ENCODE measurements at places on chromosomes 11 and 22.
A peak's percentile ranks its signal among the peaks of the same experiment; 100 is the strongest.

- DNase-seq, result no peak
Observed at GRCh38 chr11:29127461-29127860, 889.4 kb downstream of the KCNA4 start.

DNA sequence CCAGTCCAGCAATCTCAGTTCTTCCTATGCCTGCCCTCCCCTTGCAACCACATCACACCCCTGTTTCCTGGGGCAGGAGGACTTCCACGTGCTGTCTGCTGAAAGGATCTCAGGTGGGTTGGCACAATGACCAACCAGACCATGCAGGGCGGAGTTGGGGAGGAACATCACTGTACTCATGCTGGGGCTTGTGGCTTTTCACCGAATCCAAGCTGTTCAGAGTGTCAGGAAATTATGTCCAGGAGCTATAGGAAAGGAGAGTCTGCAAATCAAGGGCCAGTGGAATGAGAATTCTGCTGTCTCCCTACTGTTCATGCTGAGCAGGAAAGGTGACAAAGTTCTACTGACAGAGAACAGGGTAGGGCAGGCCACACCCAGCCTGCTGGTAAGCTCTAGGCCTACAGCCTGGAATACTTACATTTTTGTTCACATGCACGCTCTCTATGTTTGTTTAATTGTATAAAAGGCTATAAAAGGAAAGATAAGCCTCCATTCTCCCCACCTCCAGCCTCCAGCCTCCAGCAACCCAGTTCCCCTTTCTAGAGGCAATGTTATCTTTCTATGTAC is 1.7 kb upstream of the PLAAT2 start:
- DNase-seq, result no peak

- no peak for DNase-seq
Observed at GRCh38 chr11:86676533-86677154, 4.2 kb upstream of the ME3 start.

- DNase-seq, result no peak
Observed at GRCh38 chr22:44783581-44783980, 31.2 kb downstream of the ARHGAP8 start.

DNA sequence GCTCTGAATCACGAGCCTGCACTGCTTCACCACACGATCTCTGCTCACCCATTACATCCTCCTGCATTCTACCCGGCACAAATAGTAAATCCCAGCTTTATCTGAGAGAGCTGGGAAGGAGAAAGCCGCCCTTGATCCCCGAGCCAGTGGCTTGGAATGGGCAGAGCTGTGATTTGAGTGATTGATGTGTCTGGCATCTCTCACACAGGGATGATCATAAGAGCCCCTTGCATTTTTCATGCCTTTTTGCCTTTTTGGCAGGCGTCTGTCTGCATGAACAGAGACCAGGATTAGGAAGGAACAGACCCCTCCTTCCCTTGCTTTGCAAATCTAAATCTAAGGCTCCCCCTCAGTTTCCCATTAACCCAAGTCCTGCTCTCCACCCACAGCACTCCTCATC is 945.3 kb downstream of the NTM start:
- no peak for DNase-seq

- DNase-seq, result no peak
Observed at GRCh38 chr22:20010307-20011122, 6.1 kb downstream of the ARVCF start.

GRCh38 chr11:13183094-13183825 is 94.3 kb upstream of the BMAL1 start:
- peak; percentile 11 for DNase-seq

DNA sequence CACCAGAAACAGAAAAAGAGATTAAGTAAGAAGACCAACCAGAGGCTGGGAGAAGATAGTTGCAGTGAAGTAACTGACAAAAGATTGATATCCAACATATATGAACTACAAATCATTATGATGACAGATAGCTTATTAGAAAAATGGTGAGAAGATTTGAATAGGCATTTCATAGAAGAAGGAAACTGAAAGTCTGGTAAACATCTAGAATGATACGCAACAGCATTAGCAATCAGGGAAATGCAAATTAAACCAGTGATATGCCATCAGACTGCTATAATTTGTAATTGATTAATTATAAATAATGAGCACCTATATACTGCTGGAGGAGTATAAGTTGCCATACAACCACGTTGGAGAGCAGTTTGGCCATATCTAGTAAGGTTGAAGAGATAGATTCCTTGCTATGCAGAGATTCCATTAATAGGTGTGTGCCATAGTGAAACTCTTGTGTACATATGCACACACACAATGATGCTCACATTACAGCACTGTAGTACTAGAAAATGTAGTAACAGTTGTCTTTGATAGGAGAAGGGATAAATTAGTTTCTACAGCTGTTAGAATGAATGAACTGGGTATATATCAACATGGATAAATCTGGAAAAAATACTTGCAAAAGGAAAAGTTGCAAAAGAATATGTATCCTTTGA is 20.5 kb downstream of the RNF169 start:
- DNase-seq, result no peak

DNA sequence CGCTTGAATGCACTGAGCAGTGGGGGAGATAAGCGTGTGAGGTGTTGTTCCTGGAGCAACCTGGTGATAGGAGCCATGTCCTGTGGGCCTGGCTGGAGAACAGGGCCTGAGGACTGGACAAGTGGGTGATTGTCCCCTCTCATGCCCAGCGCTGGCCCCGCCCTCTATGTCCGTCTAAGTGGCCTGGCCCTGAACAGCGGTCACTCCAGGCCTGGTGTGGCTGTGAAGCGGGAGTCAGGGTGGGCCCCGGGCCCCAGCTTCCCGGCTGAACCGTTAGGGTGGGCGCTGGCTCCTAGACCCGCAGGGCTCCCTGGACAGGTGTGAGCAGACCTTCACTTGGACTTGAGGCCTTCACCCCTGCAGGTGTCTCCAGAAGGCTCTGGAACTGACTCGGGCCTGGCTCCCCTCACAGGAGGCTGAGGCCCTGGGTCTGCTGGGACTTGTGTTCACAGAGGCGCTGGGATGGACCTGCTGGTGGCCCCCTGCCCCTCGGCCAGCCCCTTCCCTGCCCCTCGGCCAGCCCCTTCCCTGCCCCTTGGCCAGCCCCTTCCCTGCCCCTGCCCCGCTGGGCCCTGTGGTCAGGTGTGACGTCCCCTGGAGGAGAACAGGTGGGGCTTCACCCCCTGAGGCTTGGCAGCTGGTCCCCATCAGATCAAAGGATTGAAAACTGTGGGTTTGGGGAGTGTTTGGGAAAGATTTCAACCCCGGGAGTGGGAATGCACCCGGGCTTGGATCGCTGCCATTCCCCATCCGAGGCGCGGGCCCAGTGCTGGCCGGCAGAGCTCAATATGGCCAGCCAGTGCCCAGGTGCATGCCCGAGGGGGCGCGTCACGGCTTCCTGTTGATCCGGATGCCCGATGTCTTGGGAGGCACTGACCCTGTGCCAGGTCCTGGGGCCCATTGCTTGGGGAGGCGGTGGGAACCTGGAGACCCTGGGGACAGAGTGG is 3.2 kb upstream of the MUC6 start:
- DNase-seq, result no peak

All from right kidney (tissue), 9 donors.